ENCODE measurements at places on chromosomes 16 and 17. TPM values are rescaled to one million over a fixed set of nuclear protein-coding genes. Genes with fewer than 3 reads are reported as not detected.

- no peak overlapping the region for H3K27ac ChIP-seq
- peaks cover 76% of the 10 kb centered on the region for H3K27me3 ChIP-seq
- peak; percentile 78 for DNase-seq
- peaks cover 6% of the 10 kb centered on the region for H3K4me1 ChIP-seq
- H3K36me3 ChIP-seq = no peaks in the 10 kb centered on the region
- H3K4me3 ChIP-seq = no peak overlapping the region
Observed at GRCh38 chr17:38608648-38609047, 2.9 kb upstream of the SRCIN1 start.

DNA sequence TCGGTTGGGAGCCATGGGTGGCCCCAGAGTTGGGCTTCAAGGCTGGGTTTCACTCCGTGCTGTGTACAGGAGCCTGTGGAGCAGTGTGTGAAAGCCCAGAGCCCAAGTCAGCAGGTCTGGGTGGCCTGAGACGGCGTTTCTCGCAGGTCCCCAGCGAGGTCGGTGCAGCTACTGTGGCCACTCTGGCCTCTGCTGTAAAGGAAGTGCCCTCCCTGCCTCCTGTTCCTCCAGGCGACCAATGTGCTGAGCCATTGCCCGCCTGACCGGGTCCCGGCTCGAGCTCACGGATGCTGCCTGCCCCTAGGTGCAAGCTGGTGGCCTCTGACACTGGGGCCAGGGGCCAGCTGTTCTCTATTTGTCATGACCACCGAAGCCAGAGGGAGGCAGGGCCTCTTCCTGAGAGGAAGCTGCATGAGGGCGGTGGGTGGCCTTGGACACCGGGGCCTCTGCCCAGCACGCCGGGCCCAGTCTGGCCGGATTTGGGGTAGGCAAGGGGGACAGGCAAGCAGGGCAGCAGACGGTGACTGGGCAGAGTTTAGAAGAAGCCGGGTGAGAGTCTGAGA, 170.9 kb downstream of the IRF8 start:
- H3K4me3 ChIP-seq = no peak overlapping the region
- no peaks in the 10 kb centered on the region for H3K36me3 ChIP-seq
- H3K27me3 ChIP-seq = peaks cover 11% of the 10 kb centered on the region
- no peak for DNase-seq

- H3K27me3 ChIP-seq = no peaks in the 10 kb centered on the region
- H3K27ac ChIP-seq = no peak overlapping the region
- peaks cover 35% of the 10 kb centered on the region for H3K36me3 ChIP-seq
- no peak for DNase-seq
- peaks cover 38% of the 10 kb centered on the region for H3K4me1 ChIP-seq
Observed at GRCh38 chr17:73285916-73286862, 24.5 kb upstream of the CPSF4L start.

- DNase-seq = no peak
- H3K27ac ChIP-seq = no peak overlapping the region
- peaks cover 7% of the 10 kb centered on the region for H3K27me3 ChIP-seq
- H3K4me1 ChIP-seq = no peaks in the 10 kb centered on the region
- H3K4me3 ChIP-seq = no peak overlapping the region
- H3K36me3 ChIP-seq = no peaks in the 10 kb centered on the region
Observed at GRCh38 chr17:77042476-77043231, 98.1 kb upstream of the SEC14L1 start.

GRCh38 chr16:46748775-46749705, 896 bp upstream of the MYLK3 start:
- no peaks in the 10 kb centered on the region for H3K36me3 ChIP-seq
- peak; percentile 45 for DNase-seq
- no peaks in the 10 kb centered on the region for H3K27me3 ChIP-seq
- H3K4me3 ChIP-seq = no peak overlapping the region
- no peak overlapping the region for H3K27ac ChIP-seq

- H3K36me3 ChIP-seq = peaks cover 5% of the 10 kb centered on the region
- no peak for DNase-seq
- no peaks in the 10 kb centered on the region for H3K4me1 ChIP-seq
- H3K4me3 ChIP-seq = no peak overlapping the region
Observed at GRCh38 chr17:81460856-81461460, 51.6 kb downstream of the ACTG1 start.

- no peaks in the 10 kb centered on the region for H3K36me3 ChIP-seq
- no peaks in the 10 kb centered on the region for H3K27me3 ChIP-seq
- H3K4me1 ChIP-seq = no peaks in the 10 kb centered on the region
- no peak overlapping the region for H3K4me3 ChIP-seq
- H3K27ac ChIP-seq = no peak overlapping the region
- no peak for DNase-seq
Observed at GRCh38 chr16:59684911-59685310, 950.8 kb upstream of the GOT2 start.

DNA sequence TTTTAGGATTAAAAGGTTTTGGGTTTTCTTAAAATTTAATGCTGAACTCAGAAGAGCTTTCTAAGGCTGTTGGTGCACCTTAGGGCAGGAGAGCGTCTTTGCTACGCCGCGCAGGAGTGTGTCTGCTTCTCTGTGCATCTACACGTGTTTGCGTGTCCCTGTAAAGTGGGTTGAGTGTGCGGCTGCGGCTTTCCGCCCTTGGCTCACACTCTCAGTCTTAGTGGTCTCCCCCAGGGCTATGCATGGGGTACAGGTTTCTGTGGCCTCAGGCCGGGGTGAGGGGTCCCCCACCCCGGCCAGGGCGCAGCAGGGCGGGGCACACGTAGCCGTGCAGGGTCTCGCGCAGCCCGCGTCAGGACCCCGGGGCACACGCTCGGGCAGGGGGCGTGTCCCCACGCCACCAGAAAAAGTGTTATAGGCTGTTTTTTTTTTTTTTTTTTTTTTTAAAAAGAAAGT, 727 bp upstream of the TENT4B start:
- peaks cover 32% of the 10 kb centered on the region for H3K4me1 ChIP-seq
- H3K4me3 ChIP-seq = peak overlapping the region; percentile 72
- H3K36me3 ChIP-seq = no peaks in the 10 kb centered on the region
- no peaks in the 10 kb centered on the region for H3K27me3 ChIP-seq
- peak overlapping the region; percentile 98 for H3K27ac ChIP-seq

- no peak overlapping the region for H3K27ac ChIP-seq
- DNase-seq = no peak
- H3K27me3 ChIP-seq = peaks cover 100% of the 10 kb centered on the region
- peaks cover under 1% of the 10 kb centered on the region for H3K4me1 ChIP-seq
Observed at GRCh38 chr17:48718227-48718760, 4.0 kb downstream of the PRAC1 start.

- H3K36me3 ChIP-seq = no peaks in the 10 kb centered on the region
- DNase-seq = no peak
- H3K4me3 ChIP-seq = no peak overlapping the region
- no peak overlapping the region for H3K27ac ChIP-seq
- peaks cover under 1% of the 10 kb centered on the region for H3K4me1 ChIP-seq
Observed at GRCh38 chr16:27999687-28000086, 63.8 kb downstream of the GSG1L start.

GRCh38 chr16:54072237-54072636, 214.3 kb downstream of the IRX3 start:
- no peak for DNase-seq
- H3K27me3 ChIP-seq = no peaks in the 10 kb centered on the region
- H3K36me3 ChIP-seq = no peaks in the 10 kb centered on the region
- no peak overlapping the region for H3K4me3 ChIP-seq
- no peaks in the 10 kb centered on the region for H3K4me1 ChIP-seq

GRCh38 chr17:55825213-55825612, 74.4 kb downstream of the PCTP start:
- H3K4me3 ChIP-seq = no peak overlapping the region
- H3K36me3 ChIP-seq = no peaks in the 10 kb centered on the region
- no peaks in the 10 kb centered on the region for H3K27me3 ChIP-seq
- H3K27ac ChIP-seq = no peak overlapping the region
- DNase-seq = no peak

- no peak overlapping the region for H3K4me3 ChIP-seq
- H3K36me3 ChIP-seq = peaks cover 92% of the 10 kb centered on the region
- H3K27me3 ChIP-seq = no peaks in the 10 kb centered on the region
- DNase-seq = no peak
- H3K27ac ChIP-seq = no peak overlapping the region
Observed at GRCh38 chr17:78397681-78398101, 19.2 kb downstream of the PGS1 start.

- H3K4me1 ChIP-seq = peaks cover 6% of the 10 kb centered on the region
- H3K27ac ChIP-seq = no peak overlapping the region
- H3K36me3 ChIP-seq = no peaks in the 10 kb centered on the region
- H3K27me3 ChIP-seq = peaks cover 59% of the 10 kb centered on the region
Observed at GRCh38 chr16:21281698-21282389, 3.8 kb upstream of the CRYM start.

The STAT5A gene
- total RNA-seq = 42.0 TPM

The PDIA2 gene
- 0.96 TPM for total RNA-seq

The TRPV2 gene
- total RNA-seq = 86.5 TPM

The KRT10 gene
- 36.8 TPM for total RNA-seq

The CRHR1 gene
- total RNA-seq = not detected

The CEP295NL gene
- total RNA-seq = 4.2 TPM

The SOST gene
- total RNA-seq = not detected

The MMP28 gene
- 55.6 TPM for total RNA-seq

Measured in upper lobe of right lung (tissue), 1 donor.